ENCODE measurements at places on chromosomes 1 and 21.

- no peaks in the 10 kb centered on the region for H3K36me3 ChIP-seq
- DNase-seq = no peak
- H3K27ac ChIP-seq = no peak overlapping the region
- H3K4me3 ChIP-seq = no peak overlapping the region
- H3K27me3 ChIP-seq = peaks cover 13% of the 10 kb centered on the region
- no peaks in the 10 kb centered on the region for H3K4me1 ChIP-seq
Observed at GRCh38 chr1:112307930-112308591, 88.0 kb upstream of the CTTNBP2NL start.

GRCh38 chr1:226598455-226598849 is 49.9 kb downstream of the STUM start:
- H3K4me1 ChIP-seq = peaks cover 14% of the 10 kb centered on the region
- no peaks in the 10 kb centered on the region for H3K36me3 ChIP-seq
- no peaks in the 10 kb centered on the region for H3K27me3 ChIP-seq

GRCh38 chr1:74504125-74504932 is 8.1 kb downstream of the LRRC53 start:
- DNase-seq = peak; percentile 8
- H3K27me3 ChIP-seq = no peaks in the 10 kb centered on the region
- H3K27ac ChIP-seq = no peak overlapping the region
- H3K4me3 ChIP-seq = no peak overlapping the region
- no peaks in the 10 kb centered on the region for H3K36me3 ChIP-seq

DNA sequence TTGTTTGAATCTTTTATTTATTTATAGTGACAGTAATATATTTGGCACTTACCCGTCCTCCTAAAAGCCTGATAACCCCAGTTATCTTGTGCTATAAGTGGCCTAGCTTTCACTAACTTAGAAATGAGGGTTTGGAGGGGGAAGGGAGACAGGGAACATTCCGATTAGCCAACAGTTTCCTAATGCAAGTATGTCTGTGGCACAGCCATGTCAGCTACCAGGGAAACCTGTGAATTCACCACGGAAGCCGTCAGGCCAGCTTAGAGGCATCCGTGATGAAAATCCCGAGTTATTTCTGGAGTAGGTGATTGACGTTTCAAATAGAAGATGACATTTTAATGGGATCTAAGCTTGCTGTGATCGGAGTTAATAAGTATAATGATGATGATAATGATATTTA is 39.4 kb upstream of the BCL10 start:
- peak overlapping the region; percentile 97 for H3K27ac ChIP-seq
- no peaks in the 10 kb centered on the region for H3K27me3 ChIP-seq
- DNase-seq = no peak
- H3K4me1 ChIP-seq = peaks cover 75% of the 10 kb centered on the region
- peaks cover 44% of the 10 kb centered on the region for H3K36me3 ChIP-seq

DNA sequence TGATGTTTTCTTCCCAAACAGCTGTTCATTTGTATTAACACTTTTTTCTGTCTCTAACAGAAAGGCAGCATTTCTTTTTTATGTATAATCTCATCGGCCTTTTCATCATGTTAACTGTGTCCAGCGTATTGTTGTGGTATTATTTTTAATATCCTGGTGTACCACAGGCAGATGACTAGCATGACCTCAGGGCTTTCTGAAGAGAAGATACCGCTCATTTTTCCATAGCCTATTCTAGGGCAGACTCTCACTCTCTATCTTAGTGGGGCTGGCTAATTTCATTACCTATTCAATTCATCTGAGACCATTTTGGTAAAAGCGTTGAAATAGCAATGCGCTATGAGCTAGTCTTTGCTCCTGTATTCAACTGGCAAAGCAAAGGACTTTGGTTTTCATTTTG is 209.9 kb downstream of the SDCCAG8 start:
- peaks cover 13% of the 10 kb centered on the region for H3K36me3 ChIP-seq
- H3K27ac ChIP-seq = no peak overlapping the region
- no peaks in the 10 kb centered on the region for H3K4me1 ChIP-seq
- DNase-seq = no peak
- H3K4me3 ChIP-seq = no peak overlapping the region

DNA sequence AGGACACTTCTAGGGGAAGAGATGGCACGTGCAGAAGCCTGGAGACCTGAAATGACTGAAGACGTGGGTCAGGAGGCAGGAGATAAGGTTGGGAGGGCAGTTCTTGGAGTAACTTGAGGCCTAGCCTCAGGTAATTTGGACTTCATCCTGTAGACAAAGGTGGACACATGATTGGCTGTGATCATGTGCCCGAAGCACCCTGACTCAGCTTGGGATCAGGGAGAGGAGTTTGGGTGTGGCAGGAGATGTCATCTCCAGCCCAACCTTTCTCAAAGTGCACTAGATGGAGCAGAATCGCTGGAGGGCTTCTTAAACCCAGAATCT is 1.5 kb downstream of the SLC66A1 start:
- no peak overlapping the region for H3K27ac ChIP-seq
- DNase-seq = peak; percentile 73
- H3K36me3 ChIP-seq = peaks cover 12% of the 10 kb centered on the region
- no peaks in the 10 kb centered on the region for H3K27me3 ChIP-seq
- peaks cover 24% of the 10 kb centered on the region for H3K4me1 ChIP-seq
- no peak overlapping the region for H3K4me3 ChIP-seq

DNA sequence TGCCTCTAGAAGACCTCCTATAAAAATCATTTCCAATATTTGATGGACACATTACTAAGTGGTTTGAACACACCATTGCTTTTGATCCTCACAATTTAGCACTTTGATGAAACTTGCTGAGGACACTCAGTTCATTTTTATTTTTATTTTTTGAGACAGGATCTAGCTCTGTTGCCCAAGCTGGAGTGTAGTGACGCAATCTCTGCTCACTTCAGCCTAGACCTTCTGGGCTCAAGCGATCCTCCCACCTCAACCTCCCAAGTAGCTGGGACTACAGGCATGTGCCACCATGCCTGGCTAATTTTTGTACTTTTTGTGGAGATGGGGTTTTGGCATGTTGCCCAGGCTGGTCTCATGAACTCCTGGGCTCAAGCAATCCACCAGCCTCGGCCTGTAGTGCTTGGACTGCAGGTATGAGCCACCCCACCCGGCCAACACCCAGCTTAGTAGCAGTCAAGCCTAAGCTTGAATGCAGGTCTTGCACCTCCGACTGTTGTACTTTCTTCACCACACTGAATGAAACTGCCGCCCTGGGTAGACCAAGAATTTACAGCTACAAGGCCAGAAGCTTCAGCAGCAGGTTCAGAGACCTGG is 24.8 kb upstream of the ATP2B4 start:
- H3K4me3 ChIP-seq = no peak overlapping the region
- H3K4me1 ChIP-seq = peaks cover 16% of the 10 kb centered on the region
- no peaks in the 10 kb centered on the region for H3K27me3 ChIP-seq
- no peak for DNase-seq

Data from osteoblast (primary cell).